ENCODE measurements at places on chromosomes 11 and 22.
A peak's percentile ranks its signal among the peaks of the same experiment; 100 is the strongest.

GRCh38 chr11:83355391-83355790, 69.2 kb upstream of the CCDC90B start:
- no peak for DNase-seq

- no peak for DNase-seq
These were observed 5.7 kb downstream of the APOBEC3D start for GRCh38 chr22:39026509-39027150.

DNA sequence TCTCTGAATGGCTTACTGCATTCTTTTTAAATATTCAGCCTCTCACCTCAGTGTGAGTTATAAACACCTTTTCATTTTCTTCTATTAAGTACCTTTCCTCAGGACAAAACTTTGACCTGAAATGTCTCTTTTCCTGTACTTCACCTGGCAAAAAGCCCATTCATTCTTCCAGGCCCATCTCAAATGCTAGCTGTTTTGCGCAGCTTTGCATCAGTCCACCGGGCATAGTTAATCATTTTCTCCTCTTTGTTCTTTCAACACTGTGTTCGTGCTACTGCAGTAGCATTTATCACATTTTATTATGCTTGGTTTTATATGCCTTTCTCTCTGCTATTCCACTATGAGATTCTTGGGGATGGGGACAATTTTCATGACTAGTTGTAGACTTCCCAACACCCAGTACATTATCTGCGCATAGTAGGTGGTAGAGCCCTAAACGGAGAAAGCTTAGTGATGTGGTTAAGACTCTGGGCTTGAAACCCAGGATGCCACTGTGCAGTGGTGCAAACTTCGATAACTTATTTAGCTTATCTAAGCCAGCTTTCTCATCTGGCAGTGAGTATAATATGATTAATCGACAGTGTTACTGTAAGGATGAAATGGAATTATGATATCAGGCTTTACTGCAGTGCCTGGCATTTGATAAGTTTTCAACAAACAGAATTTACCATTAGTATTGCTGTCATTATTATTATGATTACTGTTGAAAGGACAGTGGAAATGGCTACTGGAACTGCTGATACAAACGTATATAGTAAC, 695.7 kb downstream of the NELL1 start:
- DNase-seq, result no peak

DNA sequence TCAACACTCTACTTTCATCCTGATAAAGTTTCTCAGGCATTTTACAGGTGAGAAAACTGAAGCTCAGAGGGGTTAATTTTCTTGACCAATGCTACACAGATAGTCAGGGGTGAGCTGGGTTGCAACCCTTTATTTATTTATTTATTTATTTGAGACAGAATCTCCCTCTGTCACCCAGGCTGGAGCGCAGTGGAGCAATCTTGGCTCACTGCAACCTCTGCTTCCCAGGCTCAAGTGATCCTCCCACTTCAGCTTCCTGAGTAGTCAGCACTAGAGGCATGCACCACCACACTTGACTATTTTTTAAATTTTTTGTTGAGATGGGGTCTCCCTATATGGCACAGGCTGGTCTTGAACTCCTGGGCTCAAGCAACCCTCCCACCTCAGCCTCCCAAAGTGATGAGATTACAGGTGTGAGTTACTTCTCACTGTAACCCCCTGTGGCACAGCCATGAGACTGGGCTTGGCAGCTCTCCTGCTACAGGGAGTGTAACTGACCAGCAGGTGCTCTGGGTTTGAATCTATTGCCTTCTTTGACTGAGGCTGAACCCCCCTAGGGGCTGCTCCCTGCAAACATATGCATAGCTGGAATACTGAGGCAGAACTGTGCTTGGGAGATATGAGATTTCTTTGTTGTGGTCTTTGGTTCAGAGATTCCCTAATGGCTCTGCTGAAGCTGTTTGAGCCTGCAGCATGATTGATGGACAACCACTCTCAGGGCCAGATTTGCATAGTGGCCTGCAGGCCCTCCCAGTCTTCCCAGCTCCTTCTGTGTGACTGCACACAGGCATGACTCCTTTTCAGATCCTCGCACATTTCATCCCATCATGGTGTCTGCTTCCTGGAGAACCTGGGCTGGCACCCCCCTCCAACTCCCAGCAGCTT, 6.1 kb downstream of the C11orf96 start:
- DNase-seq, result no peak

- peak; percentile 63 for DNase-seq
These were observed 4.6 kb downstream of the APOL4 start for GRCh38 chr22:36197065-36197440.

DNA sequence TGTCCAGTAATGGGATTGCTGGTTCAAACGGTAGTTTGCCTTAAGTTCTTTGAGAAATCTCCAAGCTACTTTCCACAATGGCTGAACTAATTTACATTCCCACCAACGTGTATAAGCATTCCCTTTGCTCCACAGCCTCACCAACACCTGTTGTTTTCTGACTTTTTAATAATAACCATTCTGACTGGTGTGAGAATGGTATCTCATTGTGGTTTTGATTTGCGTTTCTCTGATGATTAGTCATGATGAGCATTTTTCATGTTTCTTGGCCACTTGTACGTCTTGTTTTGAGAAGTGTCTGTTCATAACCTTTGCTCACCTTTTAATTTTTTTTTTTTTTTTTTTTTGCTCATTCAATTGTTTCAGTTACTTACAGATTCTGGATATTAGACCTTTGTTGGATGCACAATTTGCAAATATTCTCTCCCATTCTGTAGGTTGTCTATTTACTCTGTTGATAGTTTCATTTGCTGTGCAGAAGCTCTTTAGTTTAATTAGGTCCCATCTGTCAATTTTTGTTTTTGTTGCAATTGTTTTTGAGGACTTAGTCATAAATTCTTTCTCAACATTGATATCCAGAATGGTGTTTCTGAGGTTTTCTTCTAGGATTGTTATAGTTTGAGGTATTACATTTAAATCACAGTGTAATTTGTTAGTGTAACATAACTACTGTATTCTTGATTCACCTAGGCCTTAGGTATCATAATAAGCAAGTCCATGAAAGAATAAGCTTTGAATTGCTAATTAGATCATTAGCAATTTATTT, 33.0 kb downstream of the CCDC34 start:
- no peak for DNase-seq

GRCh38 chr11:1501421-1502167, 15.0 kb upstream of the MOB2 start:
- DNase-seq, result no peak

GRCh38 chr11:67606093-67606491, 644 bp upstream of the NDUFV1 start:
- DNase-seq, result no peak

DNA sequence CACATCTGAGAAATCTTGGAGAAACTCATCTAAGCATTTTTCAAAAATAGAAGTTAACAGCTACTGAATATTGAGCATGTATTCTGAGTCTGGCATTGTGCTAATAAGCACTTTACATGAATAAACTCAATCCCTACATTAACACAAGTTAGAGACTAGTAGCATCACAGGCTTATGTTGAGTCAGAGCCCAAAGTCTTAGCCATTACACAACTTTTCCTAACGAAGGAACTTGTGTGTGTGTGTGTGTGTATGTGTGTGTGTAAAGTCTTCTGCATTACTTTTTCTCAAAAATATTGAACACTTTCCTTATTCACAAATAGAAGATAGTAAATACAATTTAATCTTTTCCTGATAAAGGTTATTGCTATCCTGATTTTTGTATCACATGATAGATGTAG, 8.7 kb upstream of the CLPB start:
- no peak for DNase-seq

GRCh38 chr11:32348502-32348901, 86.8 kb downstream of the WT1 start:
- no peak for DNase-seq

- no peak for DNase-seq
These were observed 226.8 kb downstream of the AASDHPPT start for GRCh38 chr11:106304274-106304673.

DNA sequence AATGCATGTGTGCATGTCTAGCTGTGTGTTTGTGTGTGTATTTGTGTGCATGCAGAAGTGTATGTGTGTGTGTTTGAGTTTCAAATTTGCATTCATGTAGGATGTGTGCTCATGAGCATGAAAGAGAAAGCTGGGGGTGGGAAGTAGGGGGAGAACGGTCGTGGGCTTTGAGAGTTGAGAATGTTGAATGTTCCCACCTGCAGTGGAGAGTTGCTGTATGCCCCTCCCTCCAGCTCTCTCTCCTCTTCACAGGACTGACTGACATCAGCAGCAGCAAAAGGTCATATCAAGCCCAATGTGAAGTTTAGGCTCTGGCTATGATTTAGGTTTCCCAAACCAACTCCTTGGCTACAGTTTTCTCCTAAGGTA, 63.8 kb upstream of the RRAS2 start:
- DNase-seq, result no peak

GRCh38 chr11:40877256-40877655, 582.2 kb downstream of the LRRC4C start:
- no peak for DNase-seq

DNA sequence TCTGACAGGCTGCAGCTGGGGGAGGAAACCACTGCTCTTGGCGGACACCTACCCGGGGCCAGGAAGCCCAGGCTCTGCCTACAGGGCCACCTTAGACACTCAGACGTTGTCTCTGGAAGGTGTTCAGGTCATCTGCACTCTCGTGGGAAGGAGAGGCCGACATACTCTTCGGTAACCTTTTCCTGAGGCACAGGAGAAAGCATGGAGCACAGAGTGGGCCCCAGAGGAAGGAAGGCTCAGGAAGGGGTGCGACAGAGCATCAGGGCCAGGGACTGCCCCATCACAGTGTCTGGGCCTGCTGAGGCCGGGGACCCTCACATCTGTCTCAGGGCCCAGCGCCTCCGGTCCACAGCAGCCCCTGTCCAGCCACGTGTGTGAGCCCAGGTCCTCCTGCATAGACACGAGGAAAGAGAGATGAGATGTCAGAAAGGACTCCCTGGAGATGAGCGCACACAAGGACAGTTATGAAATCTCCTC, 18.2 kb upstream of the TUB start:
- DNase-seq, result no peak

- no peak for DNase-seq
These were observed 5.3 kb upstream of the CREB3L1 start for GRCh38 chr11:46271875-46272815.

GRCh38 chr11:30326906-30327305, 4.0 kb downstream of the ARL14EP start:
- no peak for DNase-seq

- DNase-seq, result no peak
These were observed 604.7 kb downstream of the TBC1D22A start for GRCh38 chr22:47367107-47367690.

DNA sequence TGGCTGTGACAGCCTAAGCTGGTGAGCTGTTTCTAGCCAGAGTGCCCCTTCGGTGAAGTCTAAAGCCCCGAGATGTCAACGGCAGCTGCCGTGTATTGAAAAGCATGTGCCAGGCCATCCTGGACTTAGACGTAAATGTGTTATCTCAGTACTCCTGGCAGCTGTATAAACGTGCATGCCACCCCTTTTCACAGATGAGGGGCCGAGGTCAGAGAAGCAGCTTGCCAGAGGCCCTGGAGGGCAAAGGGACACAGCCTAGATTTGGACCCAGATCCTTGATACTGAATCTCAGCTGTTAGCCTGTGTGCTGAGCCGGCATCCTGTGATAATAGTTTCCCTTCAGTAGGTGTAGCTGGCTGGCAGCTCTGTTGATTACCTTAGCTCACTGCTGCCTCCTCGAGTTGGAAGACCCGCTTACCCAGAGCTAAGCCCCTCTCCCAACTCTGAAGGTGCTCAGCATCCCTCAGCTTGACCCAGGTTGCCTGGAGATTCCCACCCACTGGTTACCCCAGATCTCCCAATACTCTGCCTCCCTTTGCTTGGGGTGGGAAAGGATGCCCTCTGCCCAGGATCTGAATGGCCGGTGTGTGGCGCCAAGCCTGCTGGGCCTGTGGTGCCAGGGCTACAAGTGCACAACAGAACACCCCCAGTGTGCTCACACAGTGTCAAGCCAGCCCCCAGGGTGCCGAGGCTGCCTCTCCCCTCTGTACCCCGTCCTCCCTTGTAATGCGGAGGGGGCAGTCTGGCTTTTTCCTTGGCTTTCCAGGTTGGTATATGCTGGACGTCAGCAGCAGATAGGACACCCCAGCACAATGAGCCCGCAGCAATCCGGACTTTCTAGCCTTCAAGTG, 59.8 kb upstream of the WNT7B start:
- DNase-seq, result peak; percentile 79

GRCh38 chr11:75147191-75147874, 3.6 kb upstream of the SLCO2B1 start:
- no peak for DNase-seq

DNA sequence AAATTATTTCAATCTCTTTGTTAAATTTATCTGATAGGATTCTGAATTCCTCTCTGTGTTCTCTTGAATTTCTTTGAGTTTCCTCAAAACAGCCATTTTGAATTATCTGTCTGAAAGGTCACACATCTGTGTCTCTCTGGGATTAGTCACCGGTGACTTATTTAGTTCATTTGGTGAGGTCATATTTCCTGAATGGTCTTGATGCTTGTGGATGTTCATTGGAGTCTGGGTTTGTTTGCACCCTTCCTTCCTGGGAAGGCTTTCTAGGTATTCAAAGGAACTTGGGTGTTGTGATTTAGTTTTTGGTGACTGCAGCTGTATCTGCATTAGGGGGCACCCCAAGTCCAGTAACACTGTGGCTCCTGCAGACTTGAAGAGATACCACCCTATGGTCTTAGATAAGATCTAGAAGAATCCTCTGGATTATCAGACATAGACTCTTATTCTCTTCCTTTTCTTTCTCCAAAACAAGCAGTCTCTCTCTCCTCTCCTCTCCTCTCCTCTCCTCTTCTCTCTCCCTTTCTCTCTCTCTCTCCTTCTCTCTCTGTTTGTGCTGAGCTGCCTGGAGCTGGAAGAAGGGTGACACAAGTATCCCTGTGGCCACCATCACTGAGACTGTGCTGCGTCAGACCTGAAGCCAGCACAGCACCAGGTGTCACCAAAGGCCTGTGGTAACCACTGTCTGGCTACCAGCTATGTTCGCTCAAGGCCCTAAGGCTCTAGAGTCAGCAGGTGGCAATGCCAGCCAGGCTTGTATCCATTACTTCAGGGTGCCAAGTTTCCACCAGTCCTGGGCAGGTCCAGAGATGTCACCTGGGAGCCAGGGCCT, 3.3 kb upstream of the HEPN1 start:
- peak; percentile 17 for DNase-seq

DNA sequence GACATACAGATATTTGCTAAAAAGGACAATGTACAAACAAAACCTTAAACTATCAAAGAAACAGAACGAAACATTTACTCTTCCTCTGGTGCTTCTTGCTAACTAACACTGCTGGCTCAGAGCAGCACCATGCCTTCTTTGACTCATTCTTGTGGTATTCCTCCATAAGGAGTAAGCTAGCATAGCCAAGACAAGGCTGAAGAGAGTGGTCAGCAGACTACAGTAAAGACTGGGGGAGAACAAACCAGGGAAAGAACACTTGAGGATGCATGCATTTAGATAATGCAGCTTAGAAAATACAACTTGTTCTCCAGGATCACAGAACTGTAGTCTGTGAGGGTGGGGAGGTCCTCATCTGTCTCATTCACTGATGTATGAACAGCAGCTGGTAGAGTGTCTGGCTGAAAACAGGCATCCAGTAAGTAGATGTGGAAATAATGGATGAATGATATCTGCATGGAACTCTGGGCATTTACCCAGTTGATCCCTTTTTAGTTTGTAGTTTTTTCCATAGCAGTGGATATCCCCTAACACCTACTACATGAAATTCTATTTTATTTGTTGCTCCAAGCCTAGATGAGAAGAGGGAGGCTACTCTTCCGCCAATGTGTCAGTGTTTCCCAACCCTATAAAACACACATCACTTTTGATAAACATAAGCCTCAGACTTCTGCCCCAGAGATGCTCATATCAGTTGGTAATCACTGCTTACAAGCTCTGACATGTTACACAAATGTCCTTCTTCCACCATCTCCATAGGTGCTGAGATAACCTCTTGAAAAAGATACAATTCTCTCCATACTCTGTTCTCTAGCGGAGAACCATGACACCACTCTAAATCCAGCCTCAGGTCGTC, 7.3 kb downstream of the SNX19 start:
- no peak for DNase-seq

Measured in RPMI8226 (cell line).